ENCODE measurements at places on chromosomes 11 and 22.

DNA sequence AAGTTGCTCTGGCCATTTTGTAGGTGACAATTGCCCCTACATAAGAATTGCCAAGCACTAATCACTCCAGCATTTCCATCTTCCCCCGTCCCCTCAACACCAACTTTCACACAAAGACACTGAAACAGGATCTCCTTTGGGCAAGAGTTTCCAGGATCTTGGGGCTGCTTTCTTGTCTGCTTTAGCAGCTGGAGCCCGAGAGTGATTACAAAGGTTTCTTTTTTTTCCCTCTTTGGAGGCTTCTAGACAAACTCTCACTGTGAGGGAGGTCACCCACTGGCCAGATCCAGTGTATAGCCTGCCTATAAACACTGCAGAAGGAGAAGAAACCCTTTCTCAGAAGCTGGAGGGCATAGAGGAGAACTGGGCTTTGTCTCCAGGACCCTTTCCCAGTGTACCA, 92.5 kb downstream of the APIP start:
- DNase-seq = no peak

DNA sequence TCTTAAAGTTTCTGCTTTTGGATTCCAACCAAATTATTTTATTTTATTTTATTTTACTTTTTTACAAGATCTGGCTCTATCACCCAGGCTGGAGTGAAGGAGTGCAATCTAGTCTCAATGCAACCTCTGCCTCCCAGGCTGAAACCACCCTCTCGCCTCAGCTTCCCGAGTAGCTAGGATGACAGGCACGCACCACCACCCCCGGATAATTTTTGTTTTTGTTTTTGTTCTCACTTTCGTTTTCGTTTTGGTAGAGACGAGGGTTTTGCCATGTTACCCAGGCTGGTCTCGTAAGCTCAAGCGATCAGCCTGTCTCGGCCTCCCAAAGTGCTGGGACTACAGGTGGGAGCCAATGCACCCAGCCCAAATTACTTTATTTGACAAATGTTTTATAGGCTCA, 219.8 kb downstream of the ETS1 start:
- no peak for DNase-seq

- DNase-seq = no peak
These were observed 21.2 kb upstream of the TMEM218 start for GRCh38 chr11:125132596-125132995.

GRCh38 chr22:25353516-25354445, 134.3 kb downstream of the CRYBB2 start:
- DNase-seq = no peak

GRCh38 chr11:75597636-75598035, 35.6 kb downstream of the SERPINH1 start:
- peak; percentile 23 for DNase-seq

All from inflammatory macrophage (primary cell).